ENCODE measurements at places on chromosomes 7 and 10.

DNA sequence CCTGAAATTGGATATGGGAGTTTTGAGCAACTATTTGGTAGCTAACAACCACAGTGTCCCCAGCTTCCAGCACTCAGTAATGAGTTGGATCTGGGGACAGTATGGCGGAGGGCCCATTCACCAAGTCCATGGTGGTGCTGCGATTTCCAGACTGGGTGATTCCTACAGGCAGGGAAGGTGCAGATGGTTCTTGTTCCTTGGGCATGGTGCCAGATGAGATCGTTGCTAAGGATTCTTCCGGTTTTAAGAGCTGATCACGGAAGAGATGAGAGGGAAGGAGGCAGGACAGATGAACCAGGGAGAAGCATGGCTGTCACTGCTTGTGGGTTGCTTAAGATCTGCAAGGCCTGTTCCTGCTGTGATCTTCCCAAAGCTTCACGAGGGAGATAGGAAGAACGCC is 380.3 kb downstream of the TCERG1L start:
- DNase-seq, result no peak

- no peak for DNase-seq
Observed at GRCh38 chr10:121900443-121901174, 27.2 kb downstream of the ATE1 start.

GRCh38 chr7:157474685-157475084 is 137.9 kb downstream of the DNAJB6 start:
- no peak for DNase-seq

- DNase-seq, result no peak
Observed at GRCh38 chr7:101705331-101705730, 76.2 kb upstream of the MYL10 start.

- no peak for DNase-seq
Observed at GRCh38 chr10:34281661-34282582, 533.2 kb downstream of the PARD3 start.

DNA sequence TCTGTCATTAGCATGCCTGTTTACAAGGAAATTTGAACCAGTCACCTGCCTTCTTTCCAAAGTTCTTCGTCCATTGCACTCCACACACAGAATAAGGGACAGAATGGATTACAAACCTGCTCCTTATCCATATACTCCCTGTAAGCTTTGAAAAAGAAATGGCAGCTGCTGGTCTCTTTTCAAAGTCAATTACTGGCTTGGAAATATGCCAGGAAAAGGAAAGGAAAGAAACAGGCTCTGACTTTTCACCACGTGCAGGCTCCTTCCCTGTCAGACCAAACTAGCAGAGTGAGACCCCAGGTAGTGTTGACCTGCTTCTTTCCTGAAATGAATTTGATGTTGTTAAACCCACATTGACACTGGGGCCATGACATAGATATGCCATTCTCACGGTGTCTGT is 84.5 kb downstream of the LHFPL3 start:
- DNase-seq, result no peak

GRCh38 chr7:151057506-151057988 is at the start of gene CDK5:
Gene CDK5, minus strand, starts transcription at chr7:151057897. Its CDS starts 49 bp downstream, at chr7:151057848.
- no peak for DNase-seq

DNA sequence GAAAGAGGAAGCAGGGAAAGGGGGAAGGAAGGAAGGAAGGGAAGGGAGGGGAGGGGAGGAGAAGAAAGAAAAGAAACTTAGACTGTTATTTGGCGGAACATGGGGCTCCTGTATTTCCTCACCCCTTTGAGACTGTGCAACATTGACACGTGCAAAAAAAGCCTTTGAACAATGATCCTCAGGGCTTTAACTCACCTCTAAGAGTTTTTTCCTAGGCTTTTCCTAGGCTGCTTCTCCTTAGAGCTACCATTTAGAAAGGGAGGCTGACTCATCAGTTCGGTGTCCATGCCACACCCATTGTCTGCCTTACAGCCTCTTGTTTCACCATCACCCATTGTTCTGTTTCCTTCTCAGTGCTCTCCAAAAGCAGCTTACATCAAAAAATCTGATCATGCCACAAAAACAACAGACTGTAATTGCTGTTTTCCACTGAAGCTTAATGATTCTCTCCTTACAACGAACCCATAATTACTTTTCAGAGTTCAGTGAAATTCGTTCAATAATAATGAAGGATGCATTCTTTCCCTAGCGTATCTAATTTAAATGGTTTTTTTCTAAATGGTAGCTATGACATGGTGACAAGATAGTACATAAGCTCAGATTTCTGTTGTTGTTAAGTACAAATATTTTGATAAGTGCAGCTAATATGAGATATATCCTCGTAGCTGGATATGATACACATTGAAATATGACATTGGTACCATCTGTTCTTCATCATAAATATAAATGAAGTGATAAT is 90.8 kb downstream of the PRLHR start:
- no peak for DNase-seq

Data from stimulated activated CD4-positive, alpha-beta T cell treated with anti-CD3 and anti-CD28 coated beads, Interleukin-1b, Interleukin-23, amount 100 ng/mL, for 24 hours (primary cell).